Calu3 (cell line): ENCODE measurements at places on chromosomes 6 and 20. TPM values are rescaled to one million over a fixed set of nuclear protein-coding genes. Genes with fewer than 3 reads are reported as not detected.

Gene C6orf58
- total RNA-seq = 0.31 and 0.64 TPM in 2 replicates

Gene SPDEF
- total RNA-seq = 6.3 and 7.9 TPM in 2 replicates

- no peak overlapping the region for H3K27ac ChIP-seq
- H3K27me3 ChIP-seq = no peaks in the 10 kb centered on the region
- peaks cover 12% of the 10 kb centered on the region for H3K4me1 ChIP-seq
- H3K4me3 ChIP-seq = peak overlapping the region; percentile 36
Observed at GRCh38 chr6:149176971-149177667, 140.4 kb upstream of the TAB2 start.

GRCh38 chr20:41340327-41341055 is at the start of gene LPIN3:
LPIN3 (plus strand) TSS chr20:41340821; CDS start chr20:41345804, 4,983 bp downstream.
- peak within 1 kb of the TSS; percentile 75 for H3K27ac ChIP-seq
- H3K27me3 ChIP-seq = no peaks in the 10 kb centered on the region
- H3K4me1 ChIP-seq = peaks cover 14% of the 10 kb centered on the region
- peaks cover 22% of the 10 kb centered on the region for H3K36me3 ChIP-seq

- no peak overlapping the region for H3K4me3 ChIP-seq
- DNase-seq = no peak
- H3K27me3 ChIP-seq = no peaks in the 10 kb centered on the region
Observed at GRCh38 chr6:105184921-105185320, 5.1 kb upstream of the POPDC3 start.

Gene CLPSL2
- total RNA-seq = not detected in 2 replicates

- H3K4me1 ChIP-seq = peaks cover 21% of the 10 kb centered on the region
- peaks cover 77% of the 10 kb centered on the region for H3K36me3 ChIP-seq
- H3K4me3 ChIP-seq = no peak overlapping the region
- no peak overlapping the region for H3K27ac ChIP-seq
- H3K27me3 ChIP-seq = no peaks in the 10 kb centered on the region
Observed at GRCh38 chr20:62392621-62393334, 5.9 kb downstream of the RPS21 start.
